Activated CD4-positive, alpha-beta T cell treated with anti-CD3 and anti-CD28 coated beads, Interleukin-2, amount 50 U/mL, for 16 hours (primary cell): ENCODE measurements at places on chromosomes 1 and 21.

DNA sequence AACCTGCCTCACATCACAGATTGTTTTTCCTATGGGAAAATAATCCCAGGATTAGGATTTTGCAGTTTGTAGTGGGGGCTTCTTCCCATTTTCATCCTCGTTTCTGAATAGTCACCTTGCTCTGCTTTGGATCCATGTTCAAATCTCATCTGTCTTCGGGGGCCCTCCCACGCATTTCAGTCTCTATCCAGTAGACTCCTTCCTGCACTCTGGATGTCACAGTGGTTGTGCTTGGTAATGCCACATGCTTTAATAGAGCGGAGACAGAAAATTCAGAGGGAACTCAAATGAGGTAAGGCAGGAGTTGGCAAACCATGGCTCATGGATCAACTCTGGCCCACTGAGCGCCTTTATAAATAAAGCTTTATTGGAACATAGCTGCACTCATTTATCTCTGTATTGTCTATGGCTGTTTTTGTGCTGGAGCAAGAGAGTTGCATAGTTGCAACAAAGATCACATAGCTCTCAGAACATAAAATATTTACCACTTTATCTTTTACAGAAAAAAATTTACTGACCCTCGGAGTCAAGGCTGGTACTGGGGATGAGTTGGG, 101.0 kb downstream of the SPATA46 start:
- DNase-seq, result no peak

GRCh38 chr21:36103434-36103833, 31.4 kb upstream of the CBR3 start:
- no peak for DNase-seq

GRCh38 chr1:214404571-214405213, 123.7 kb downstream of the SMYD2 start:
- DNase-seq, result no peak

DNA sequence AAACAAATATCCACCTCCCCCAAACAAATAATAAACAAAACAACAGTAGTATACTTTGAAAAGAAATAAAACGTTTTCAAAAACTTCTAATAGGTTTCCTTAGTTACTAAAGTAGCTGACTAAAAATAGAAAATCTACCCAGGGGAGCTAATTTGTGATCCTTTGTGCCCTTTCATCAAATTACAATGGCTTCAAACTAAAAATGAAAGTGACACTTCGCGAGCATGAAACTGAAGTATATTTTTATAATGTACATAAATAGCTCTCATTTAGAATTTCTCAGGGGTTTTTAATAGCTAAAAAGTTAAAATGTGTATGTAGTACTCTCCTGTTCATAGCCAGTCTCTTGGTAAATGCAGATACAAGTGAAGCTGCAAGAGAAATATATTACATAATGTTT, 78.4 kb downstream of the BRINP3 start:
- DNase-seq, result no peak

DNA sequence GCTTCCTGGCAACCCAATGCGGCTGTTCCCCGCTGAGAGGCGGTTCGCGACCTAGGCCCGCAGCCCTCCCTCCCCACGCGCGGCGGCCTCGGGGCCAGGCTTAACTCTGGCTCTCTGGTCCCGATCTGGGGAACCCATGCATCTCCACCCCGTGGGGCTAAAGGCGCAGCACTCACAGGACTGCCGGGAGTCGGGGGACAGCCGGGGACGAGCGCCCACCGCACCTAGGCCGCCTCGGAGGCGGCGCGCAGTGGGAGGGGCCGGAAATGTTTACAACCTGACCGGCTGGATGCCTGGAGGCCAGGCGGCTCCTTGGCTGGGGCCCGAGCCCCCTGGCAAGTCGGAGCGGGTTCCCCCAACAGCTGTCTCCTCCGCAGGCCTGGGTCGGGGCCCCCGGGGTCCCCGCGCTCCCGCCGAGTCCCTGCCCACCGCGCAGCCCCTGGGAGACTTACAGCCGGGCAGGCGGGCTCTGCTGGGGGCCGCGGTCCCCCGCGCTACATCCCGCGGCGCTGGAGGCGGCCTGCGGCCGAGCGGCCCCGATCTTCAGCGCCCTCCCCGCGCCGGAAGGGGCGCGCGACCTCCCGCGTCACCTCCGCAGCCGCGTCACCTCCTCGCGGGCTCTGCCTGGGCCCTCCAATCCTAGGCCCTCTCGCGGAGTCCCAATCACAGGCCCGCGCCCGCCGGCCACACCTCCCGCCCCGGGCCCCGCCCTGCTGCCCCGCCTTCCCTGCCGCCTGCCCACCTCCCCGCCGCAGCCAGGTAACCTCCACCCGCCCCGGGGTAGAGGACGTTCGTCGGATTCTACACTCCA, at the start of gene ADIPOR1:
TSS of gene ADIPOR1 (minus strand) at position 580 of the 811 bp plus-strand sequence. CDS start 7,242 bp downstream, outside the sequence.
- DNase-seq, result peak; percentile 92

DNA sequence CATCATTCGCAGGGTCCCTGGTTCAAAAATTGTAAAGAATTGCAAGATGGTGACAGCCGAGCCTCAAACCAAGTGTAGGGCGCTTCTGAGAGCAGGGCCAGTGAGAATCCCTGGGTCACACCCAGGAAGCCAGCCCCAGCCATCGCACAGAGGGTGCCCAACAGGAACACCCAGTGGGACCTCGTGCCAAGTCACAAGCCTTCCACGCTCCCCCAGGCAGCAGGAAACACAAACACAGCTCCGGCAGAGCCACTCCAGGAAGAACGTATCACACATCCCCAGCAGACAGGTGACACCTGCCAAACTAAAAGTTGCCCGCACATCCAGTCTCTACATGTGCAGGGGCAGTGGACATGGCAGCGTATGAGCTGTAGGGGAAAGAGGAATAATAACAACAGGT, 20.2 kb downstream of the DHRS3 start:
- no peak for DNase-seq

DNA sequence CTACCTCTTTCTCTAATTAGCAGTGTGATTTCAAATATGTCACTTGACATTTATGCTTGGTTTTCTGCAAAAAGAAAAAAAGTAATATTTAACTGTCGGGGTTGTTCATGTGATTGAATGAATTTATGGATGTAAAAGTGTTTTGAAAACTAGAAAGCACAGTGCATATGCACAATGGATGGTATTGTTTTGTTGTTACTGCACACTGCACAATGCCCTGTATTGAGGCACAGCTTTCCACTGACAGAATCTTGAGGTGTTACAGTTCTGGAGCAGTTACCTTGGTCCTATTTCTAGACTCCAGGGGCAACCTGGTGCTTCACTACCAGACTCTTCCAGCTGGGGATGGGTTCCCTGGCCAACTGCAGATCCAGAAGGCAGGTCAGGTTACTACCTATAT, 116.8 kb upstream of the L1TD1 start:
- DNase-seq, result no peak

GRCh38 chr1:2212274-2212531, 15.9 kb upstream of the SKI start:
- no peak for DNase-seq

GRCh38 chr21:42666023-42666747, 12.8 kb downstream of the PDE9A start:
- peak; percentile 12 for DNase-seq

DNA sequence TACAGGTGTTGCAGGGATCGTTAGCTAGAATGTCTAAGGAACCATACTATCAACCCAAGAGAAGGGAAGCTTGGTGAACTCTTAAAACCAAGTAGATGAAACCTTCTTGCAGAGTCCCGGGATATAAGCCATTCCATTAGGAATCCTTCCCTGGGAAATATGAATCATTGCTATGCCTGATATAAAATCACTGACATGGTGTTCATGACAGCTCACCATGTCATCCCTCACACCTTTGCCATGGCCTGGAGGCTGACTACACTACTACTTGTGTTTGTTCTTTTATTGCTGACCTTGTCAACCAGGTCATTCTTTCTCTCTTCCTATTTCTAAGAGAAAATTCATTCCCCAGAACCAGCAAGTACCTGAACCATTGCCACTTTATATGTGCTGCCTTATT, 12.1 kb downstream of the ST6GALNAC3 start:
- DNase-seq, result no peak

- DNase-seq, result no peak
Observed at GRCh38 chr21:42657676-42658319, 4.4 kb downstream of the PDE9A start.
